ENCODE measurements at places on chromosomes 2 and 18.

GRCh38 chr2:199458806-199459285, 1.1 kb upstream of the SATB2 start:
- no peak for DNase-seq

GRCh38 chr2:62713837-62714236, 8.3 kb downstream of the EHBP1 start:
- no peak for DNase-seq

DNA sequence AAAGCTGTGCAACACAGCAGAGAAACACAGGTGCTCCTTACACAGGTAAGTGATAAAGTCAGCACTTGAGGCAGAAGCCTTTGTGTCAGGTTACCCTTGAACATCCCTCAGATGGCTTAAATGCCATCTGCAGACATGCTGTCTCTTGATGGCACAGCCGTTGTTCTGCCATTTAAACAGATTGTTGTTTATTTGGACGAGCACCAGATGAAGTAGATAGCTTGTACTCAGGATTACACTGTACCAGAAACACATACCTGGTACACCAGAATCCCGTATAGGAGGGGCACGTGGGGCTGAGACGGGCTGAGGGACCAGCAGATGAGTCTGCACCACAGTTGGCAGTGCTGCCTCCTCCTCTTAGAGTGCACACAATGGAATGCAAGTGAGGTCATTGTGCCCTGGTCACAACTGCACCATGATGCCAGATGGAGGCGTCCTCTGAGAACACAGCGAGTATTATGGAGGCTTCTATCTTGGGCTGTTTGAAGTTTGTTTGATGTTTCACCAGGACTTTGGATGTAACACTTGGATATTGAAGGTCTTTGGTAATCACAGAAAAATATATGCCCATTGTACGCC, 143.0 kb downstream of the TANC1 start:
- no peak for DNase-seq

DNA sequence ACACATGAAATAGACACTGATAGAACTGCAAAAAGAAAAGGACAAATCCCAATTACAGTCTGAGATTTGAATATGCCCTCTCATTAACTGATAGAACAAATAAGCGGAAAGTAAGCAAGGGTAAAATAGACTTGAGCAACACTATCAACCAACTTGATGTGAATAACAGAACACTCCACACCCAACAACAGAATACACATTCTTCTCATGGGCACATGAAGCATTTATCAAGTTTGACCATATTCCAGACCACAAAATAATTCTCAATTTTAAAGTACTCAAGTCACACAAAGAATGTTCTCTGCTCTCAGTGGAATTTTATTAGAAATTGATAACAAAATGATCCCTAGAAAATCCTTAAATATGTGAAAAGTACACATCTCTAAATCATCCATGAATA, 19.0 kb downstream of the ETAA1 start:
- DNase-seq: no peak

DNA sequence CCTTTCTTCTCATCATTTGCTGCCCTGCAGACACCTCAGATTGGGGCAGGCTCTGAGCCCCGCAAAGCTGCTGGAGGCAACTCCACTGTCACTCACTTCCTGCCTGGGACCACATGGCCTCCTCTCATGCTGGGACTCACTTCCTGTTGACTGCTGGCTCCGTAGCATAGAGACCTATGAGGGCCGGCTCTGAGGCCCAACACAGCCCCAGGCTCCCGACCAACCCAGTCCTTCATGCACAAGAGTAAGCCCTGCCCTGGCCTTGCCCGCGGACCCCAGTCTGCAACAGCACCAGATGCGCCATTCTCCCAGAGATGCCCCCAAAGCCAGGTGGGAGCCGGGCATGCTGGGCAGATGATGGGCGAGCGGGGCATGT, 55.7 kb downstream of the DNMT3A start:
- DNase-seq: no peak

- no peak for DNase-seq
These were observed 9.3 kb upstream of the MTCL1 start for GRCh38 chr18:8695932-8696517.

Data from ACHN (cell line).